ENCODE measurements at places on chromosomes 1 and 21.

- DNase-seq = no peak
- H3K27ac ChIP-seq = no peak overlapping the region
- no peaks in the 10 kb centered on the region for H3K4me1 ChIP-seq
- H3K4me3 ChIP-seq = no peak overlapping the region
- peaks cover 19% of the 10 kb centered on the region for H3K27me3 ChIP-seq
- no peaks in the 10 kb centered on the region for H3K36me3 ChIP-seq
Observed at GRCh38 chr1:199549421-199549820, 478.1 kb upstream of the NR5A2 start.

DNA sequence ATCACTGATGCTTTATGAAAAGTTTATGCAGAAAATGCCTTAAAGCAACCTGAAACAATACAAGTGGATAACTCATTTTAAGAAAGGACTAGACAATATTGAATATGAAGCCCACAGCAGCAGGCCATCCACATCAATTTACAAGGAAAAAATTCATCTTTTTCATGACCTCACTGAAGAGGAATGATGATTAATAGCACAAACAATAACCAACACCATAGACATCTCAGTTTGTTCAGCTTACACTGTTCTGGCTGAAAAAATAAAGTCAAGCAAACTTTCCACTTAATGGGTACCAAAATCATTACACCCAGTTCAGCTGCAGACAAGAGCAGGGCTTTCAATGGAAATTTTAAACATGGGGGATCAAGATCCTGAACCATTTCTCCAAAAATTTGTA lies 380.6 kb upstream of the NEGR1 start:
- no peaks in the 10 kb centered on the region for H3K27me3 ChIP-seq
- no peak for DNase-seq
- no peaks in the 10 kb centered on the region for H3K36me3 ChIP-seq

- peak overlapping the region; percentile 95 for H3K27ac ChIP-seq
- peaks cover 76% of the 10 kb centered on the region for H3K4me1 ChIP-seq
- peak overlapping the region; percentile 49 for H3K4me3 ChIP-seq
- H3K27me3 ChIP-seq = no peaks in the 10 kb centered on the region
Observed at GRCh38 chr1:167442142-167442848, 76.0 kb downstream of the CD247 start.

- no peak for DNase-seq
- H3K4me1 ChIP-seq = no peaks in the 10 kb centered on the region
- no peak overlapping the region for H3K27ac ChIP-seq
- H3K4me3 ChIP-seq = no peak overlapping the region
- no peaks in the 10 kb centered on the region for H3K36me3 ChIP-seq
Observed at GRCh38 chr1:181739214-181739613, 255.9 kb downstream of the CACNA1E start.

GRCh38 chr1:205270271-205270670 lies 42.5 kb downstream of the TMCC2 start:
- H3K4me1 ChIP-seq = peaks cover 13% of the 10 kb centered on the region
- H3K4me3 ChIP-seq = no peak overlapping the region
- H3K36me3 ChIP-seq = peaks cover 5% of the 10 kb centered on the region
- H3K27me3 ChIP-seq = no peaks in the 10 kb centered on the region
- H3K27ac ChIP-seq = no peak overlapping the region

DNA sequence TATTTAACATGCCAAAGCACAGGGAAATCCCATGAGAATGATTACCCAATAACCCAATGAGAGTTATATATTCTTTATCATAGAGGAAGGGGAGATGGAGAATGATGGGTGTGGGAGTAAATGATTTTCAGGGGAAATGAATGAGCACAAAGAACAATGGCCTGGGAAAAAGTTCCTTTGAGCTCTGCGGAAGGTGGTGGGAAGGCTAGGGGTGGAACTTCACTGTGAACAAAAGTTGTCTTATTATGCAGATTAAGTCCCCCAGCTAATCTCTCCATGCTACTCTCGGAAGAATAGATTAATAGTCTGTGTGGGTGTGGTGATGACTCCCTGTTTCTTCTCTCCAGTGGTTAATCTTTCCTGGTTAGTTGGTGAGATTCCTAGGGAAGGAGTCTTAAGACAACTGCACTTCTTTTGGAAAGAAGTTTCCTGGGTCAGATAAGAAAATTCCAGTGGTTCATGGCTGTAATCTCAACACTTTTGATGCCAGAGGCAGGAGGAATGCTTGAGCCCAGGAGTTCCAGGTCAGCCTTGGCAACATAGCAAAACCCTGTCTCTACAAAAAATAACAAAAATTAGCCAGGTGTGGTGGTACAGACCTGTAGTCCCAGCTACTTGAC lies 71.6 kb downstream of the DNTTIP2 start:
- H3K27me3 ChIP-seq = no peaks in the 10 kb centered on the region
- no peak overlapping the region for H3K4me3 ChIP-seq
- H3K4me1 ChIP-seq = no peaks in the 10 kb centered on the region

- peak overlapping the region; percentile 99 for H3K27ac ChIP-seq
- peak overlapping the region; percentile 97 for H3K4me3 ChIP-seq
- H3K4me1 ChIP-seq = peaks cover 56% of the 10 kb centered on the region
- peaks cover 44% of the 10 kb centered on the region for H3K36me3 ChIP-seq
- DNase-seq = no peak
- no peaks in the 10 kb centered on the region for H3K27me3 ChIP-seq
Observed at GRCh38 chr1:231241750-231242149, 738 bp downstream of the GNPAT start.

- H3K4me1 ChIP-seq = peaks cover 28% of the 10 kb centered on the region
- DNase-seq = no peak
- peaks cover 5% of the 10 kb centered on the region for H3K36me3 ChIP-seq
- H3K27me3 ChIP-seq = no peaks in the 10 kb centered on the region
- H3K27ac ChIP-seq = no peak overlapping the region
Observed at GRCh38 chr1:205275133-205275532, 46.4 kb downstream of the NUAK2 start.

DNA sequence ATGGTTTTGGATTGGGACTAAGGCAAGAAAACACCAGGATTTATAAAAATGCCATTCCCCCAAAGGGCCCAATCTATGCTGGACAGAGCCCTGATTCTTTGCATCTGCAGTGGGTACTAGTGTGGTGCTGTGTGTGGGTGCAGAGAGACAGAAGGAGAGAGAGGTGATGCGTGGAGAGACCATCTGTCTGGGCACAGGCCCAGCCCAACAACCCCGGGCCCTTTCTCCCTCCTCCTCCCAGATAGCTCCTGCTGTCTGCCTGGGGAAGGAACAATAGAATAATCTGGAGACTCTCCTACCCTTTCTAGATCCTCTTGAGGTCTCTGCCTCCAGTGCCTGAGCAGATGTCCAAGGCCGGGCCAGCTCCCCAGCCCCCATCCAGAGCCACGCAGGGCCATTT lies 15.1 kb downstream of the KIAA1614 start:
- H3K36me3 ChIP-seq = no peaks in the 10 kb centered on the region
- H3K27me3 ChIP-seq = peaks cover 16% of the 10 kb centered on the region
- no peaks in the 10 kb centered on the region for H3K4me1 ChIP-seq

GRCh38 chr1:114063544-114063943 lies 84.3 kb downstream of the OLFML3 start:
- no peaks in the 10 kb centered on the region for H3K4me1 ChIP-seq
- H3K4me3 ChIP-seq = no peak overlapping the region
- no peak for DNase-seq
- peaks cover 8% of the 10 kb centered on the region for H3K27me3 ChIP-seq
- no peaks in the 10 kb centered on the region for H3K36me3 ChIP-seq

DNA sequence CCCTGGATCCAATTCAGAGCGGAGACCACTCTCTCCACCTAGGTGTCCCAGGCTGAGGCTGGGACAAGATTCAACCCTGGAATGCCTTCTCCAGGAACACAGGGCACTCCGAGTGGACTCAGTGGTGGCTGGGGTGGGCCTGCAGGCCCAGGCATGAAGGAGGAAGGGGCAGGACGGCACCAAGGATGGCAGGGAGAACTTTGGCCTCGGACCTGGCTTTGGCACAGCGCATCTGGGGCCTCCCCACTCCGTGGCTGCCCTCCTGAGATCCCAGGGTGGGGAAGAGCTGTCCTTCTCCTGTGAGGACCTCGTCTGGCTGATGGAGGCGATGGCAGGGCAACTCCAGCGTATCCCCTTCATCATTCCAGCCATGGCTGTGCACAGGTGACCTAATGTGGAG lies 35.6 kb downstream of the DHCR24 start:
- peaks cover 5% of the 10 kb centered on the region for H3K36me3 ChIP-seq
- H3K27me3 ChIP-seq = no peaks in the 10 kb centered on the region
- H3K4me1 ChIP-seq = no peaks in the 10 kb centered on the region
- no peak for DNase-seq

GRCh38 chr1:1334835-1335234 lies 3.8 kb downstream of the TAS1R3 start:
- H3K27ac ChIP-seq = no peak overlapping the region
- H3K36me3 ChIP-seq = peaks cover 19% of the 10 kb centered on the region
- DNase-seq = no peak
- no peaks in the 10 kb centered on the region for H3K27me3 ChIP-seq
- no peak overlapping the region for H3K4me3 ChIP-seq

GRCh38 chr1:65688848-65689247 lies 103.8 kb upstream of the PDE4B start:
- peaks cover 25% of the 10 kb centered on the region for H3K27me3 ChIP-seq
- H3K4me3 ChIP-seq = no peak overlapping the region
- DNase-seq = no peak
- no peaks in the 10 kb centered on the region for H3K4me1 ChIP-seq

- H3K4me1 ChIP-seq = peaks cover 3% of the 10 kb centered on the region
- no peak overlapping the region for H3K4me3 ChIP-seq
- no peak for DNase-seq
- no peak overlapping the region for H3K27ac ChIP-seq
Observed at GRCh38 chr1:27795601-27796000, 22.6 kb downstream of the STX12 start.

DNA sequence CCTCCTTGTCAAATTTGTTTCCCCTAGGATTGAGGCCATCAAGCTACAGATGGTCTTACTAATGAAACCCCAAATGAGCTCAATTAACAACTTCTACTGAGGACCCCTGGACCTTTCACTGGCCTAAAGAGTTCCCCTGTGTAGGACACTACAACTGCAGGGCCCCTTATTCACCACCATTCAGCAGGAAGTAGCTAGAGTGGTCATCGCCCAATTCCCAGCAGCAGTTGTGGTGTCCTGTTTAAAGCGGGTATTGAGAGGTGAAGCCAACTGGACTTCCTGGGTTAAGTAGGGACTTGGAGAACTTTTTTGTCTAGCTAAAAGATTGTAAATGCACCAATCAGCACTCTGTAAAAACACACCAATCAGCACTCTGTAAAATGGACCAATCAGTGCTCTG lies 1466.9 kb downstream of the KCNT2 start:
- no peaks in the 10 kb centered on the region for H3K36me3 ChIP-seq
- DNase-seq = no peak
- no peaks in the 10 kb centered on the region for H3K27me3 ChIP-seq
- no peak overlapping the region for H3K27ac ChIP-seq
- no peak overlapping the region for H3K4me3 ChIP-seq

GRCh38 chr1:219174460-219175211 lies 958 bp downstream of the LYPLAL1 start:
- no peak for DNase-seq
- peaks cover 39% of the 10 kb centered on the region for H3K4me1 ChIP-seq
- H3K27me3 ChIP-seq = no peaks in the 10 kb centered on the region
- H3K27ac ChIP-seq = peak overlapping the region; percentile 92
